ENCODE measurements at places on chromosomes 12 and 14.

DNA sequence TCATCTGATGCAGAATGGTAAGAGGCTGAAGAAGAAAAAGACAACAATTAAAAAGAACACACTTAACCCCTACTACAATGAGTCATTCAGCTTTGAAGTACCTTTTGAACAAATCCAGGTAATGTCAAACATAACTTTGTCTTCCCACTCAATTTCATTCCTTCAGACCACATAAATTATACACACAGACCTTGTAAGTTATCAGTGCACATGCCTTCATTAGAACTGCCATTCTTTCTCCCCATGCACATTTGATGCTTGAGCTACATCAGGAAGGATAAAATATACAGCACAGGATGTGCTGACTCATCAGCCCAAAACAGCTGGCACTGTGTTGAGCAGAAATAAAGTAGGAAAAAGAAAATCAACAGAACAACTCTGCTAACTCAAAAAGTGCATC, 246.7 kb downstream of the PAWR start:
- no peak for DNase-seq

- no peak for DNase-seq
Measured at GRCh38 chr14:77189479-77189878, 7.9 kb downstream of the TMEM63C start.

DNA sequence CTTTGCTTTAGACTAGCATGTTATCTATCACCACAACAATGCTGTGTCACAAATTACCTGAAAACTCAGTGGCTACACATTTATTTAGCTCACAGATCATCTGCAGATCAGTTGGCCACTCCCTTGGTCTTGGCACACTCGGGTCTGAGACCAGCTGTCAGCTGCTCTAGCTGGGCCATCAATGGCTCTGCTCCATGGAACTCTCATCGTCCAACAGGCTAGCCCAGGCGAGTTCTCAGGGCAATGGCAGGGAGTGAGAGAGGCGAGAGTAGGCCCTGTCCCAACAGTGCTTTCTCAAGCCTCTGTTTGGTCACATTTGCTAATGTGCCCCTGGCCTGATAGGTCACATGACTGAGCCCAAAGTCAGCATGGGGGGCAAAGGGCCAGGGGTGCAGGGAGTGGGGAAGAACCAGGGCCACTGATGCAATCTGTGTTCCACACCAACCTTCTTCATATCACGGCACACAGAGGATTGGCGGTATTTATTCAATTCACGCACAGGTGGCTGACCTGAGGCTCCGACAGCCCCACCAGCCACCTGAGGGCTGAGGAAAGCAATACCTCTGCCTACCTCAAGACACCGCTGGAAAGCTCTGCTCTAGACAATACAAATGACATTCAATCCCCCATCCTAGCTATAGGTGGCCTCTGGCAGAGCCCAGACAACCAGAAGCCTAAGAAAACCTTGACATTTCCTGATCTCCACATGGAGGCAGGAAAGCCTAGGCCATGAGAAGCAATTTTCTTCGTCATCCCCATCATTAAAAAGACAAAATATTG, 82.5 kb downstream of the NT5DC3 start:
- no peak for DNase-seq

DNA sequence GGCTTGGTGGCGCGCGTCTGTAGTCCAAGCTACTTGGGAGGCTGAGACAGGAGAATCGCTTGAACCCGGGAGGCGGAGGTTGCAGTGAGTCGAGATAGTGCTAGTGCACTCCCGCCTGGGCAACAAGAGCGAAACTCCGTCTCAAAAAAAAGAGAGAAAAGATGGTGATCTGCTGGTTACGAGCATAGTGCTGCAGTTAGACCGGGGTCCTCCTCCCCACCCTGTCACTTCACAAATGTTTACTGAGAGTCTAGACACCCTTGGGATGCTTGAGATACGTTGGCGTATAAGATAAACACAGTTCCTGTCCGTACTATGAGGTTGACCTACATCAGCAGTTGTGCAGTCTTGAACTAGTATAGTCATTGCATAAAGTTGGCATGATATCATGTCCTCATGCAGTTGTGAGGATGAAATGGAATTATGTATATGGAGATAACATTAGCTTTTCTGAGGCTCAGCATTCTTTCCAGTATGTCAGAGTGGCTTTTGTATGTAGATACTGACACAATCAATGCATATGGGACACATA, 787 bp downstream of the ACAD10 start:
- no peak for DNase-seq

GRCh38 chr12:52296572-52297215, 5.4 kb upstream of the KRT81 start:
- DNase-seq = no peak

GRCh38 chr12:127083008-127083949, 1183.7 kb upstream of the TMEM132C start:
- no peak for DNase-seq

- no peak for DNase-seq
Measured at GRCh38 chr12:31588976-31589375, 2.0 kb downstream of the DENND5B start.

DNA sequence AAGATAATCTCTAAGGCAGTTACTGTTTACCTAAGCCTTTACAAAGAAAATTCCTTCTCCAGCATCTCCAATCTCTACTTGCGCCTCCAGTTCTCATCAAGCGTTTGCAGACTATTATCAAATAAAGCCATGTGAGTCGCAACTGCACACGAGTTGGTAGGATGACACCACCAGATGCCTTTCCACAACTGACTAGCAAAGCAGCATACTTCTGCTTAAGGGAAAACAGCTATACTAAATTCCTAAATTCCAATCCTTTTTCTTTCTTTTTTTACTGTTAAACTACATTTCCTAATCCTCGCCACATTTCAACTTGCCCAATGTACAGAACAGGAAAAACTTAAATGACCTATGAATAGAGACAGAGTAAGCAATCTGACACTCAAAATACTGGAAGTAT, 166.7 kb downstream of the ITPR2 start:
- DNase-seq = no peak

GRCh38 chr14:96131836-96132235, 72.8 kb upstream of the BDKRB2 start:
- no peak for DNase-seq

DNA sequence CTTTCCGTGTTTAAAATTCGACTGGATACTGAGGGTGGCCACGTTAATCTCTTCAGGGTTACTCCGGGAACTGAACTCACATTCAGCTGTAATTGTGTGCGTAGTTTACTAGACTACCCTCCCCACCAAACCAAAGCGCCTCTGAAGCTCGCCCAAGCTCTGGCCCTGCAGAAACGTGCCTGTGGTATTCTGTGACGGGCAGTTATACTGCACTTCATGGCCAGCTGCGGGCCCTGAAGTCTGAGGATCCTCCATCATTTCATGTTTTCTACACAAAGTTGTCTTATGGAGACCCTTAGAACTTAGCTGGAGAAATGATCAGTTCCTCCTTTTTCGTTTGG, 688 bp downstream of the ZNF26 start:
- DNase-seq = no peak

DNA sequence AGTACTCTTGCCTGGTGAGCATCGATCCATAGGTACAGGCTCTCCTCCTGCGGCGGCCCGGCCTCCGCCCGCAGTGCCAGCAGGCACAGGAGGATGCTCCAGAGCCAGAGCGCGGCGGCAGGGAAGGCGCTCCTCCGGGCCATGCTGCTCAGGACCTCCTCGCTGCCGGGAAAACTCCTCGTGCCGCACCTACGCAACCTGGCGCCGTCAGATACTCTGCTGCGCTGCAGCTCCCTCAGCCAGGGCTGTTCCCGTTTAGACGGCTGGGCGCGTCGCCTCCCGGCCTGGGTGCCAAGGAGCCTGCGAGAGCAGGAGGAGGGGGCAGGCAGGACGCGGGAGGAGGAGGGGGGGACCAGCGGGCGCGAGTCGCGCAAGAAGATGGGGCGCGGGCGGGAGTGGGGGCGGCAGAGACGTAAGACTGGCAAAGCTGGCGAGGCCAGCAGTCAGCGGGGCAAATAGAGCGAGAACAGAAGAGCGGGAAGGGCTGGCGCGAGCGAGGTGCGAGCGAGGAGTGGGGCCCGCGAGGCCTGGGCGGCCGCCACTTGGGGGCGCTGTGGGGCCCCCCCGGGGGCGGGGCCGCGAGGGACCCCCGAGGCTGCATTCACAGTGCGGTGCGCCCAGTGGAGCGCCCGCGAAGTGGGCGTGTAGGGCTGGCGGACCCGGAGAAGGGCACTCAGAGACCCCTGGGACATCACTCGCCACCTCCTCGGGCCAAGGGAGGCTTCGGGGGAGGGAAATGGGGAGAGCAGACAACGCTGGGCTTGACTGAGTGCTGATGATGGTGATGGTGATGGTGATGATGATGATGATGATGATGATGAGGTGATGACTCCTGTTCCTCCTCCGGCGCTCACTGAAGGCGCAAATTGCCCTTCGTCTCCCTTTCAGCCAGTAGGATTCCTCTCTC, at the start of gene WIF1:
TSS of gene WIF1 (minus strand) at position 257 of the 907 bp plus-strand sequence. CDS start at position 143, 114 bp downstream.
- no peak for DNase-seq

- DNase-seq = no peak
Measured at GRCh38 chr12:44428825-44429224, 447.3 kb downstream of the NELL2 start.

- no peak for DNase-seq
Measured at GRCh38 chr14:60092526-60092920, 800 bp downstream of the PCNX4 start.

DNA sequence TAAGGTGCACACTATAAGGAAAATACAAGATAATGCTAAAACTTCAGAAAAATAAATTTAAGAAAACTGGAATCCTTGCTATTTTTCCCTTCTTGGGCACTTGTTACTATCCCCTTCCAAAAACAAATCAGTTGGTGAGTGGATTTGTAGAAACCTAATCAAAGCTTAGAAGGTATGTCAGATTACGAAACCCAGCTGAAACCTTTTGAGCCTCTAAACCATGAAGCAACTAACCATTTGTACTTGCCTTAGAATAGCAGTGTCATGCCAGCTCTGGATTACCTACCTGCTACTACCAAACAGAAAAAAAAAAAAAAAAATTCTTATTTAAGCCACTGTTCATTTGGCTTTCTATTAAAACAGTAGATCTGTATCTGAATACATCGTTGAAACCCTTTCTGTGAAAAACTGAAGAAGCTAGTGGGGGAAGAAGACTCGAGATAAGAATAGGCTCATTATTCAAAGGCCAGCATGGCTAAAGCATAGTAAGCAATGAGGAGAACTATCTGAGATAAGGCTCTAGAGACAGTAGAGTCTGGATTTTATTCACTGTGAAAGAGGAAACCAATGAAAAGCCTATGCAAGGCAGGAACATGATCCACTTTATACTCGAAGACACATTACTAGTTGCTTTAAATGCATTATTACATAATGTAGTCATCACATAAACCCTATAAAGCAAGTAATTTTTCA, 30.2 kb downstream of the OSBPL8 start:
- DNase-seq = peak; percentile 28

GRCh38 chr12:132698341-132698740, 11.0 kb downstream of the PXMP2 start:
- no peak for DNase-seq

GRCh38 chr14:31927348-31927832, 149.7 kb upstream of the ARHGAP5 start:
- no peak for DNase-seq
